ENCODE measurements at places on chromosomes 1 and 21. TPM values are rescaled to one million over a fixed set of nuclear protein-coding genes. Genes with fewer than 3 reads are reported as not detected.

Gene LRRC38
- not detected for total RNA-seq

Gene TMEM200B
- 4.8 TPM for total RNA-seq

Gene TPM3
- 974 TPM for total RNA-seq

Gene LCA5L
- total RNA-seq: 0.28 TPM

Gene HSPB7
- 0.56 TPM for total RNA-seq

GRCh38 chr1:17093822-17094393, 25.3 kb downstream of the PADI2 start:
- DNase-seq: no peak

- DNase-seq: peak; percentile 2
These were observed 654.9 kb upstream of the PKN2 start for GRCh38 chr1:88029142-88029541.

DNA sequence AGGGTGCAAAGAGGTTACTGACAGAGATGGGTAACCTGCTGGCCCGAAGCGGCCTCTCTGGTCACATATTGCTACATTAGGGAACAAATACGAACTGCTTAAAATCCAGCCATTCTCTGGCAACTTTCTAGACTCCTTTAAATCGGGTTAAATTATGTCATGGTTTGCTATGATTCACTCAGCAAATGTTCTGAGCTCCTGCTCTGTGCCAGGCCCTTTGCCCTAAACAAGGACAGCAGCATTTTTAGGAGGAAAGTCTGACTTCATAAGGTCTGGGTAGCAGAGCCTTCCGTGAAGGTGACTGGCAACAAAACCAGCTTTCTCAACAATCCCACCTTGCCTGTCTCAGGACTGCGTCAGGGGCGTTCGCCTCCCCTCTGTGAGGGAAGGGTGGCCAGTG, 15.4 kb downstream of the ZP4 start:
- DNase-seq: peak; percentile 7

DNA sequence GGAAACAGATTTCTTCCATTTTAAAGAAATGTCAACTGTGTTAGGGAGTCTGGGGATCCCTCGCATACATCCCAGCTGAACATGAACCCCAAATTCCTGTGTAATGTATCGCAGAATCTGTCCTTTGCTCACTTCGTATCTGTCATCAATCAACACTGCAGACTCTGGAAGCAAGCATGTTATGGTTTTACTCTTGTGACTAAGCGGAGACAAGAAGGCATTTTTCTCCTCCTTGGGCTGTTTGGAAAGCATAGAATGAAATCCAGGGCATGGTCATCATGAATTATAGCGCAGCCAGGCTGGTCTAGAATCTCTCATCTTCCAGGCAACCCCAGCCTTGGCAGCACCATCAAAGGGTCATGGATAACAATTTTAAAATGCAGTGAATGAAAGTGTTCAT, 290.2 kb downstream of the KIF26B start:
- no peak for DNase-seq

- no peak for DNase-seq
These were observed 128.2 kb upstream of the KIAA0040 start for GRCh38 chr1:175320804-175321203.

DNA sequence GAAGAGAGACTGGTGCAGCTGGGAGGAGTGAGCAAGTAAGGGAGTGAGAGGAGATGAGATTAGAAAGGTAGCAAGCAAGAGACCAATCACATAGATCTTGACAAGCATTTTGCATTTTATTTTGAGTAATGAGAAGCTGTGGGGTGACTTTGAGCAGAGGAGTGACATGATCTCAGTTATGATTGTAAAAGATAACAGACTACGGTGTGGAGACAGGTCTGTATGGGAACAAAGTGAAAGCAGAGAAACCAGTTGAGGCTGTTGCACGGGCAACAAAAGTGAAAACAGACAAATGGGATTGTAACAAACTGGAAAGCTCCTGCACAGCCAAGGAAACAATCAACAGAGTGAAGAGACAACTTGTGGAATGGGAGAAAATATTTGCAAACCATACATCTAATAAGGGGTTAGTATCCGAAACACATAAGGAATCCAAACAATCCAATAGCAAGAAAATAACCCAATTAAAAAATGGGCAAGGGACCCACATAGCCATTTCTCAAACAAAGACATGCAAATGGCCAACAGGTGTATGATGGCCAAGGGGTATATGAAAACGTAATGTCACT, 68.4 kb downstream of the SNRPE start:
- DNase-seq: no peak

GRCh38 chr1:6783221-6783620, 2.0 kb upstream of the CAMTA1 start:
- no peak for DNase-seq

DNA sequence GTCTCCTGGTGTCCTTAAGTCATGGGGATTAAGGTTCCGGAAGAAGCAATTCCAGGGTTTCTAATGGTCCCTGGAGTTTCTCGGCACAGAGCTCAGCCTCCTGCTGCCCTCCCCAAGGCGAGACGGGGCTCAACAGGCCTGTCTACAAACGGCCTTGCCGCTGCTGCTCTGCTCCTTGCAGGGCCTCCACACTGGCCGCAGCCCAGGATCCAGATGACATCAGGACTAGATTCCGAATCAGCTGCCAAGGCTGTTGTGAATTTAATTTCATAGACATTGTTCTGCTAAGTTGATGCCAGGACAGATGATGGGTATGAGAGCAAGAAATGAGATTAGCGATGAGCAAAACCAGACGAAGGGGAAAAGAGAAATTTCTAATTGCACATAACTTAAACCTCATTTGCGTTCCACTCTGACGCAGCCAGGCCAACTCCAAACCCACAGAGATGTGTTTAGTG, 103.6 kb upstream of the BACE2 start:
- no peak for DNase-seq

DNA sequence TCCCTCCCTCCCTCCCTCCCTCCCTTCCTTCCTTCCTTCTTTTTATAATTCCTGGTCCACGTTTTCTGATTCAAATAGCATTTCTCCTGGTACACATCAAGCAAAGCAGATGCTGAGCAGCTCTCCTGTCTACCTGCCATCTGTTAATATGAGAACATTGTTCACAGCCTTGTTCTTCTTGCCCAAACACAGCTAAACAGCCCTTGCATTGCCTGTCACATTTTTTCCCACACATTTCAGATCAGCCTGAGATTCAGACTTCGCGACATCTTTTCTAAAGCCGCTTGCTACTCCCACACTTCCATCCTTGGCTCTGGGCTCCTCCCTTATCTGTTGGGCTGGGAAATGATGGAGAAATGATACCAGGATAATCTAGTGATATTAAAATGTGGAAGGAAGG, 200.5 kb downstream of the PCP4 start:
- no peak for DNase-seq

DNA sequence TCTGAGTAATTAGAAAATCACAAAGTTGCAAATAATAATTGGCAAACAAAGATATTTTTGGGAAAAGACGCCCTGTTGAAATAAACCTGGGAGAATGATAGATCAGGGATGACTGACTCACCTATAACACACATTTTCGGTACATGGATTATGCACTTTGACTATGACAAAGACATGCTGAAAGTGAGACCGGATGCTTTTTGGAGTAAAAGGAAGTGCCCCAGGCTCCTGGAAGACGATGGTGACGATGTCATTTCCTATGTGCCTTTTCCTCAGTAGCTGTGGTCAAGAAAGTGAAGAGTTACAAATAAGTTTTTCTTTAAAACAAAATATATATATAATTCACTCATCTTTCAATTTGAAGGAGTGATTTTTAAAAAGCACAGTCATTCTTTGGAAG, 158.7 kb downstream of the SIPA1L2 start:
- DNase-seq: no peak

DNA sequence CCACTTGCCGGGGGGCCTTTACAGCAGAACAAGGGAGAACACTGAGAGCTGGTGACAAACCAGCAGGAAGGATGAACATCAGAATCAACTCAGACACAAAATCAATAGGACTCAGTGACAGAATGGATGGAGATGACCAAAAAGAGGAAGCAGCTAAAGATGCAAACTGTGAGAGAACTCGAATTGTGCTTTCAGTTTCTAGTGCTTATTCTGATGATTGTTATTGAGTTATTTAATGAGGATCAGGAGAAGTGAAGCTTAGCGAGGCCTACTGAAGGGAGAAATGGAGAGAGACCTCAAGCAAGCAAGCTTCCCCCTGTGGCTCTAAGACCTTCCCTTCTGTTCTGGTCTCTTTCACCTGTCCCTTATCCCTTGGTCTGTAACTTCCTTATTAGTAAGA, 30.3 kb upstream of the TMEM125 start:
- no peak for DNase-seq

GRCh38 chr1:115215703-115216521, 122.1 kb downstream of the NGF start:
- peak; percentile 36 for DNase-seq

GRCh38 chr1:113608399-113608798, 150.9 kb downstream of the PHTF1 start:
- no peak for DNase-seq

DNA sequence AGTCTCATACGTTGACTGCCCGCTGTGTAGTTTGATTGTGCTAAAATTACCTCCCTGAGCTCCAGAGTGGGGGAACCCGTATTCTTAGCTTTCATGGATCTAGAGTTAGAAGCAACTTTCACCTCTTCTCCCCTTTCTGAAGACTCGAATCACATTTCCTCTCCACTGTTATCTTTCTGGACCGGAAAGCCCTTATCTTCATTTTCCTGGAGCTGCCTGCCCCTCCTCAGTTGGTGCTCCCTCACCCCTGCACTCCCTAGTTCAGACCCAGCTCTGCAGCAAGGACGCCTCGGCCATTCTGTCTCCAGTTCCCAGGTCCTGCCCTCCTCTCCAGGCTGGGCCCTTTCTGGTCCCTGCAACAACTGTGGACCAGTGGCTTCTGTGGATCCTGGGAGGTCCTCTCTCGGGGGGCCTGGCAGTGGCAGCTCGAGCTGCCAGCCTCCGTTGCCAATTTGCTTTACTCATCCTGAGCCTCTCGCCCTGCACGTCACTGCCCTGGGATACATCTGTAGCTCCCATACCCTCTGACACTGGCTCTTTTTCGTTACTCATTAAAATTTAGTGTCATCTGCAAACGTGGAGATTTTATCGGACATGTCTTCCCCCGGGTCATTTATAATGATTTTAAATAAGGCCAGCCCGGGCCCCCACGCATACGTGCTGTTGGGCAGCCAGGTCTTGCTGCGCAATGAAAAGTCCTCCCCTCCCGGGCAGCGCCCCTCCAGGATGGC, 141.5 kb upstream of the VAMP3 start:
- DNase-seq: no peak

DNA sequence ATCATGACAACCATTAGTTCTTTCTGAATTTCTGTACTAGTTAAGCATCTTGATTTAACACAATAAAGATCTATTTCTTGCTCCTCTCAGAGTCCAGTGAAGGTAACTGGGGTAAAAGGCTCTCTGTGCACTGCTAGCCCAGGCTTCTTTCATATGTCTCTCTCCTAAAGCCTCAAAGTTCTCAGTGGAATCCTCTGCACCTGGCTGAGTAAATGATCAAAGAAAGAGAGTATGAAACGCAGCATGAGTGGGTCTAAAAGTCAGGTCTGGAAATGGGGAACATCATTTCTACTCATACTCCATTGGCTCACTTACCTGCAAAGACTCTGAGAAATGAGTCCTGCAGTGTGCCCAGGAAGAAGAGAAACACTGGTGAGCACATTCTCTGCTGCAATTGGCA, 418.5 kb downstream of the PTPRC start:
- no peak for DNase-seq

DNA sequence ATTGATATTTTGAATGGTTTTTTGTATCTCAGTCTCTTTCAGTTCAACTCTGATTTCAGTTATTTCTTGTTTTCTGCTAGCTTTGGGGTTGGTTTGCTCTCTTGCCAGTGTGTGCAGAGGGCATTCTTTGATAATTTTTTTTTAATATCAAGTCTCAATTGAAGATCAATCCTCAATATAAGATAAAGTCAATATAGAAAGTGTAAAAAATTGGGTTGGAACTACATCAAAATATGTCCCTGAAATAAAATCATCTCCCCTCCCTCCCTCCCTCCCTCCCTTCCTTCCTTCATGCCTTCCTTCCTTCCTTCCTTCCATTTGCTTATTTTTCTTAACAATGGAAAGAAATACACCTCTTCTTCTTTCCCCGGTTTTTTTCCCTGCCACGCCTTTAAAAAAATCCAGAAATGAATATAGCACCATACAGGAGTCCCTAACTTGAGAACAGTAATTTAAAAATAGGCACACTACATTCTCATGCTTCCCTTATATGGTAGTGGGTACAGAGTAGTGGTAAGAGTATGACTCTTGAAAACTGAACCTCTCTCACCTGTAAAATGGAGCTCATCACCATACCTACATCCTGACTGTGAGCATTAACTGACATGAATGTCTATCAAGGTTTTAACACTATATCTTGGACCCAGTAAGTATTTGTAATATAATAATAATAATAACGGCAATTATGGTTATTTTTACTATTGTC, 221.9 kb downstream of the GIPC2 start:
- DNase-seq: no peak

- no peak for DNase-seq
These were observed 3.0 kb downstream of the TENT5B start for GRCh38 chr1:27009601-27010197.

- DNase-seq: no peak
These were observed 56.3 kb downstream of the HTR6 start for GRCh38 chr1:19720973-19721372.

DNA sequence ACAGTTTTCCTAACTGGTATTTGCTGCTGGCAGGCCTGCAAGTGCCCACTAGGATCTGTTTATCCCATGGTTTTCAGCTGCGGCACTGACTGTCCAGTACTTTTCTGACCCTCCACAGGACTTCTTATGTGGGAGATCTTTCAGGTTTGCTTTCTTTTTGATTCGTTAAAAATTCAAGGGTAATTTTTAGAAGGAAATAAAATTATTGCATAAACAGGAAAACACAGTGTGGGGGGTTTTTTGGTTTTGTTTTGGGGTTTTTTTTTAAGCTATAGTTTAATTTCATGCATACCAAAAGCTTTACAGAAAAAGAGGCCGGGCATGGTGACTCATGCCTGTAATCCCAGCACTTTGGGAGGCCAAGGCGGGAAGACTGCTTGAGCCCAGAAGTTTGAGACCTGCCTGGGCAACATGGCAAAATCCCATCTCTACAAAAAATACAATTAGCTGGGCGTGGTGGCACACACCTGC, 3.6 kb downstream of the NIBAN1 start:
- peak; percentile 59 for DNase-seq

DNA sequence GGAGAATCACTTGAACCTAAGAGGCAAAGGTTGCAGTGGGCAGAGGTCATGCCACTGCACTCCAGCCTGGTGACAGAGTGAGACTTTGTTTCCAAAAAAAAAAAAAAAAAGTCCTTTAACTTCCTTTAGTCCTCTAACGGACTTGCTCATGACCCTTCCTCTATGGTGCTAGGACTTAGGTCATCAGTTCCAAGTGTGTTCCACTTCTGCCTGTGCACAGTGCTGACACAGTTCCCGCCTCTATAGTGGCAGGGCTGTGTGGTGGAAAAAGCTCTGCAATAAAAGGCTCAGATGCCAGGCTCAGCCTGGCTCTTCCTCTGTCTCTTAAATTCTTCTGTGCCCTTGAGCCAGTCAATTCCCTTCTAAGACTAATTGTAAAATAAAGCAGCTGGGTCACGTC, 22.0 kb downstream of the CC2D1B start:
- DNase-seq: no peak

DNA sequence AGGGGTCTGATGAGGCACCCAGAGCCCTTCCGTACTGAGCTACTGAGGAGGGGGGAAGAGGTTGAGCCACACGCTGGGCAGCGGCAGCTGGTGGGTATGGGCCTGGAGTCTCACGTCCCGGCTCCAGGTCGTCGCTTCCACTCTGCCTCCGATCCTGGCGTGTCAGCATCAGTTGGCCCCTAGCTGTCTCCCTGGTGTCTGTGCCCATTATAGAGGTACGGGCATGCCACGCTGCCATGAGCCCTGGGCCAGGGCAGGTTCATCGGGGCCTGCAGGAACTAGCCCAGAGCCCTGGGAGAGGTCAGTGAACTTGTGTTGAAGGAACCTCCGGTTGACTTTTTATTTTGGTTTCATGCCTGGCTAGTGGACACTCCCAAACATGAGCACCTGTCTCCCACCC, 18.2 kb downstream of the COQ8A start:
- DNase-seq: no peak

Measured in IMR-90 (cell line).